ENCODE measurements at places on chromosomes 3 and 15. TPM values are rescaled to one million over a fixed set of nuclear protein-coding genes. Genes with fewer than 3 reads are reported as not detected.

Gene GOLGA6L6
- total RNA-seq = not detected

Gene HTD2
- 8.1 TPM for total RNA-seq

Gene STARD5
- total RNA-seq = 5.3 TPM

Gene PRKCD
- total RNA-seq = 19.5 TPM

Gene SNURF
- total RNA-seq = 6.2 TPM

Gene ALG1L2
- 0.90 TPM for total RNA-seq

Gene KBTBD13
- total RNA-seq = not detected

Gene GCNT3
- total RNA-seq = not detected

Gene APBA2
- total RNA-seq = 29.5 TPM

Gene ACKR2
- total RNA-seq = 2.8 TPM

Gene CCDC32
- total RNA-seq = 27.0 TPM

Gene TTC14
- total RNA-seq = 53.5 TPM

Gene DUOXA2
- not detected for total RNA-seq

Gene ROPN1B
- not detected for total RNA-seq

Gene HTR3E
- not detected for total RNA-seq

Gene PDIA5
- 8.8 TPM for total RNA-seq

Gene FAH
- total RNA-seq = 41.8 TPM

Gene RASL12
- total RNA-seq = not detected

Gene CCR8
- 0.94 TPM for total RNA-seq

Gene CCDC39
- not detected for total RNA-seq

Gene SLC27A2
- total RNA-seq = 11.6 TPM

Gene MESP2
- total RNA-seq = not detected

Gene ANKRD34C
- not detected for total RNA-seq

Gene CLSTN2
- total RNA-seq = not detected

Gene CLDN16
- not detected for total RNA-seq

Gene DLL4
- not detected for total RNA-seq

Gene PEX5L
- total RNA-seq = not detected

Gene GOLGA8R
- total RNA-seq = 9.5 TPM

Gene GOLGA8Q
- total RNA-seq = 6.1 TPM

Gene LRRC34
- 12.0 TPM for total RNA-seq

Gene RTP3
- not detected for total RNA-seq

Gene IL5RA
- total RNA-seq = not detected

Gene AGBL1
- total RNA-seq = not detected

Data from activated CD8-positive, alpha-beta T cell treated with anti-CD3 and anti-CD28 coated beads, Interleukin-2, amount 10 ng/mL, durations not matched to agents 7 days and 5 days (primary cell).